NCI-H1436 treated with DMSO at 0.1 percent for 48 hours (cell line): ENCODE measurements at places on chromosomes 2 and 18.

DNA sequence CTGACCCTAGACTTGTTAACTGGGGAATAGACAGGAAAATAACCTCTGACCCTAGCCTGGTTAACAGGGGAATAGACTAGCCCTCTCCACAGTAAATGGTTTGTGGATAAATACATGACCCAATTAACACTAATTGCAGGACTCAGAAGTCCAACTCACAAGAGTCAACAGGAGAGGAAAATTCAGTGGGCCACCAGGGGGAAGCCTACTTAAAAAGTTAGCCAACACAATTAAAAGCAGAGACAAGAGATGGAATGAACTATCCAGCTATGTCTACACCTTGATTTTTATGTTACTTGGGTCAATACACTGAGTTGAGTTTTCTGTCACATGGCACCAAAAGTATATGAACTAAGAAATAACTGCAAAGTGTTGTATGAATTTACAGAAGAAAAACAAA lies 158.8 kb upstream of the SLC39A10 start:
- DNase-seq: no peak

DNA sequence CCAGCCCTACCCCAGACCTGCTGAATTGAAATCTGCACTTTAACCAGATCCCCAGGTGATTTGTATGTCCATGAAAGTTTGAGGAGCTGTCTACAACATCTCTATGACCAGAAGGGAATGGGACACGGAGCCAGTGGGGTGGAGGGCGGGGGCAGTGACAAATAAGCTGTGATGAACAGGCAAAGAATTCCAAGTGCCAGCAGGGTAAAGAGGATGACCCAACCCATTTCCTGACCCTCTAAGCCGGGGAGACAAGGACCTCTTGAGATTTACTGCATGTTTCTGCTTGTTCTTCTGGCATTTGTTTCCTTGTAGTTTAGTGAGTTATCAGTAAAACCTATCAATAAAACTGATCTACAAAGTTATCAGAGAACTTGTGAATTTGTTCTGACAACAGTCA lies 8.7 kb downstream of the TET3 start:
- DNase-seq: no peak

DNA sequence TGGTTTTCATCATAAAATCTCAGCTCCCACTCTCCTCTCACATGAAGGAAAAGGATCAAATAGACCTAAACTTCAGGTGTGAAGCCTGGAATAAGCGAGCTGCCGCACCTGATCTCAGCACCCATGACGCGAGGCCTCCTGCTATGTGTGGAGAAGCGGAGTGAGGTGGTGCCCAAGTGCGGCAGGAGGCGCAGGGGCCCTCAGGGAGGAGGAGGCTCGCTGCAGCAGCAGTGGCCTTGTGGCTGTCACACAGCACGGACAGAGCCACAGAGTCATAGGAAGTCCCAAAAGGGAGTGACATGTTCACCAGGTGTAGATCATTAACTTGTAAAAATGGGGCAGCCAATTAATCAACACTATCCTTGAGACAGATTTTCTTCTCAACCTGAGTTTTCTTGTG lies 9.1 kb downstream of the SCLY start:
- DNase-seq: no peak

GRCh38 chr2:129458436-129458835 lies 521.0 kb upstream of the RAB6C start:
- no peak for DNase-seq

GRCh38 chr2:164710837-164711765 lies 89.8 kb upstream of the GRB14 start:
- no peak for DNase-seq

DNA sequence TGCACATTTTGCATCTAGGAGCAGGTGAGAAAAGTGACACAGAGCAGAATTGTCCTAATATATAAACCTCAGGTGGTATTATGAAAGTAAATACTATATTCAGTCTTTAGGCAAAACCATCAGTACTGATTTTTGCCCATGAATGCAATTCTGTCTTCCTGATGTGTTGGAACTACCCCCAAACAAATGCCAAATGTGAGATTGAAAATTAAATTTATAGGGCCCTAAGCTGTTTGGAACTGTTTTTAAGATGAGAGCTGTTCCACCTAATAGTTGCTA lies 115.2 kb downstream of the SH3RF3 start:
- no peak for DNase-seq

DNA sequence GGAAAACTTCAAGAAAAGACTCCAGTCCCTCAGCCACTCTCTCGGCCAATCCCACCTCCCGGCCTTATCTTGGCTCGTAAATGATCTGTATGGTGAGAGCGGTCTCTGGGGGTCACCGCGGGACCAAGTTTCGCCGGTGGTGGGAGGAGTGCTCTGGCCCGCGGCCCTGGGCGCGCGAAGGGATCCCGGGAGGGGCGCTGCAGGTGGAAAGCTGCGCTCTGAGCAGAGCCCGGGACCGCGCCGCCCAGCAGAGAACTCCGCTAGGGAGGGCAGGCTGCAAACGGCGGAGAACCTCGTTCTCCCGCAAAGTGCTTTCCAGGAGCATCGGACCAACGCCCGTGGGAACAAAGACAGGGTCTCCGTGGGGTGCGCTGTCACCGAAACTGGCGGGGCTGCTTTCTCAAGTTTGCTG lies 622 bp downstream of the LRP2 start:
- no peak for DNase-seq

- DNase-seq: no peak
Observed at GRCh38 chr2:130378898-130379214, 23.0 kb downstream of the PTPN18 start.

- no peak for DNase-seq
Observed at GRCh38 chr2:134324430-134324829, 70.6 kb downstream of the MGAT5 start.

DNA sequence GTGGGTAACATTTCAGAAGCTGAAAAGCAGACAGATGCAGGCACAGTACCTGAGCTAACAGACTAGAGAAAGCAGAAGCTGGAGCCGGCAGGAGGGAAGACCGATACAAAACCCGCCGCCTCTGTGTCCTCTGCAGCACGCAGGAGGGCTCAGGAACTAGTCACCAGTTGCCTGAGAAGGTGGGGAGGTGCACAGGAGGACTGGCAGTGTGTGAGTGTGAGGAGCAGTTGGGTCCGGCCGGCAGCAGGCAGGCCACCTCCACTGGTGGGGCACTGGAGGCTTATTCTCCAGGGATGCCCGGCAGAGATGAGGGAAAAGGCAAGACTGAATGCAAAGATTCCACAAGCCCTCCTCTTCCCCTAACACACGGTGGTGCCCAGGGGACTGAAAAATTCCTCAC lies 18.2 kb downstream of the ERCC3 start:
- no peak for DNase-seq

GRCh38 chr2:28754321-28754720 lies 2.7 kb downstream of the PPP1CB start:
- no peak for DNase-seq

DNA sequence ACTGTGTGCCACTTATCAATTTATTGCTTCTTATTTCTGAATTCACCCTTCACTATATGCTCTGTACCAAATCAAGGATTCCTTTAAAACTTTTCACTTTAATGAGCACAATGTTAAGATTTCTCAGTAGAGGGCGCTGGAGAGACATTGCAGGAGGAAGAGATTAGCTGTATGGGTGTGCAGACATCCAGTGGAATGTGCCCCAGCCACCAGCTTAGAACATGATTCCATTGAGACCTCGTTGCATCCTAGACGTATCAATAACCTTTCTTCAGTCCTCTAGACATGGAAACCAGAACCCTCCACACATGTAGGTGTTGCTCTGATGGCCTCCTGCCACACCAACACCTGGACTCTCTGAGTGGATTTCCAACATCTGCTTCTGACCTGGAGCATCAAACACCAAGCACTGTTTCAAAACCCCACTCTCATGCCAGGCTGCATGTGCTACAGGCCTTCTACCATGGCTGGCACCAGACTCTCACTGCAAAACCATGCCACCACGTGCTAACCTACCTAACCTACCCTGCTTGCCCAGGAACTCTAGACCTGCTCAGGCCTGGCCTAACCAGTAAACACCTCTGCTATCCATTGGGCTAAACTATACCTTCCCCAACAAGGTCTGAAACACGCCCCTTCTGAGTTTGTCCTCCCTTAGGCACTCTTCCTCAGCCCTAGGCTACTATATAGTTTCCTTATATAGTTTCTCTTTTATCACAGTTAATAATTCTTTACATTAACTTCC lies 633.2 kb upstream of the PKDCC start:
- peak; percentile 13 for DNase-seq

DNA sequence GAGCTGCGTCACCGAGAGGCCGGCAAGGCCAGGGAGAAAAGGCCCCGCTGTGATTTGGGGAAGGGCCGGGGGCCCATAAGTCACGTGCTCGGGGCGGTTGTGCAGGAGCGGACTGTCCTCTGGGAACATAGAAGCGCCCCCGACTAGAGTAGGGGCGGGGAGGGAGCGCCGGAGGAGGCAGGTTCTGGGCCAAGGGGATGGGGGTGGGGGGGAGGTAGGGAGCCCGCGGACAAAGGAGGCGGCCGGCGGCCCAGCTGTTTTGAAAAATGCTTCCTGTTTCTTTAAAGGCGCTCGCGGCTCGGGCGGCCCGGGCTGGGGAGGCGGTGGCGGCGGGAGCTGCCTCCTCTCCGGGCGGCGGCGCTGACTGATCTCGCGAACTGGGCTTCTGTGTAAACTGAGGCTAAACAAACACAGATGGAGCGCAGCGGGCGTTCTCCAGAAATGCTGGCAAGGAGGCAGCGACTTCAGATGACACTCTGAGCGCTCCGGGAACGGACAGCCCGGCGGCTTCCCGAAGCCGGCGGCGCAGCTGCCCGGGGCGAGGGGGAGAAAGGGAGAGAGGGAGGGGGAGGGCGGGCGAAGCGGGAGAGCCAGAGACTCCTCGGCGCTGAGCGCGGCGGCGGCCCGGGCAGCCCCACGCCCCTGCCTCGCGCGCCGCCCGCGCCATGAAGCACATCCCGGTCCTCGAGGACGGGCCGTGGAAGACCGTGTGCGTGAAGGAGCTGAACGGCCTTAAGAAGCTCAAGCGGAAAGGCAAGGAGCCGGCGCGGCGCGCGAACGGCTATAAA lies at the start of gene ATOH8:
ATOH8 (plus strand) TSS at position 467 of the 788 bp plus-strand sequence; CDS start at position 666, 199 bp downstream.
- DNase-seq: no peak

GRCh38 chr2:18611184-18611583 lies 21.8 kb upstream of the NT5C1B start:
- no peak for DNase-seq

GRCh38 chr2:140154706-140155105 lies 1374.5 kb upstream of the NXPH2 start:
- DNase-seq: no peak

GRCh38 chr18:21064347-21064746 lies 47.3 kb downstream of the ROCK1 start:
- DNase-seq: no peak

DNA sequence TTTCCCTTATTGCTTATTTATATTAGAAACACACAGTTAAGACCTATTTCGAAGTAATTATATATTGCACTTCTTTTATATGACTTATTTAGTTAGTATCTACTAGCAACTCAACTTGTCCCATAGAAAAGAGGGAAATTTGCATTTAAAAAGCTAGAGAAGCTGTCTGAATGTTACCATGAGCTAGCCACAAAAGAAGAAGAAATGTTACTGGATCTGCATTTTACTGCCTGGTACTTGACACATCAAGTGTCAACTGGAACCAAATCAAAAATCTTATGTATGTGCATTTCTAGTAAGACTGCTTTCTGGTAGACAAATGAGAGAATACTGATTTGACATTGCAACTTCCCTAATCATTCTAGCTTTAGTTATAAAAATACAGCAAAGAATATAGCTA lies 424.6 kb upstream of the VRK2 start:
- no peak for DNase-seq

DNA sequence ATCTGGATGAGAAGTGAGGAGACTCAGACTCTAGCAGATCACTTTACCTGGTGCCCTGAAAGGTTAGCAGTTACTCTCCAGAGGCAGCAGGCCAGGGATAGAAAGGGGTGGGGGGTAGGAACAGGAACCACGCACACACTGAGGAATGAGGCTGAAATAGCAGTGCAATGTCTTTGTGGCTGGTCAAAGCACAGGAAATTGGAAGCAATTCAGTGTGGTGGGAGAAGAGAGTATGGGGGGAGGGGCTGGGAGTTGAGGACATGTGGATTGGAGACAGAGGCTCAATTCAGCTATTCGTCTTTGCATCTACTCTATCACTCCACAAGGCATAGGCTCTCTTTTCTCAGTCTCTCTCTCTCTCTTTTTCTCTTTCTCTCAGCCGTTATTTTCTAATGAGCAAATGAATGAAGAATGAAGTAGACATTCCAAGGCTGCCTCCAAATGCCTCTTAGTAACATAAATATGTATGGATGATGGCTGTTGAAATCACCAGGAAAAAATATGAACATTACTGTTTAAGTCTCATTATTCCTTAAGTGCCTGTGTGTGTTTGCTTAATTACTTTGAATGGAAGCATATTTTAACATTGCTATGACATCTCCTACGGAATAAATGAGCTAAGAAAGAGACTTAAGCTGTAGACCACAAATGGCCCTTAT lies 979.4 kb downstream of the TSN start:
- no peak for DNase-seq

GRCh38 chr2:39737661-39738060 lies 41.4 kb downstream of the THUMPD2 start:
- DNase-seq: no peak

DNA sequence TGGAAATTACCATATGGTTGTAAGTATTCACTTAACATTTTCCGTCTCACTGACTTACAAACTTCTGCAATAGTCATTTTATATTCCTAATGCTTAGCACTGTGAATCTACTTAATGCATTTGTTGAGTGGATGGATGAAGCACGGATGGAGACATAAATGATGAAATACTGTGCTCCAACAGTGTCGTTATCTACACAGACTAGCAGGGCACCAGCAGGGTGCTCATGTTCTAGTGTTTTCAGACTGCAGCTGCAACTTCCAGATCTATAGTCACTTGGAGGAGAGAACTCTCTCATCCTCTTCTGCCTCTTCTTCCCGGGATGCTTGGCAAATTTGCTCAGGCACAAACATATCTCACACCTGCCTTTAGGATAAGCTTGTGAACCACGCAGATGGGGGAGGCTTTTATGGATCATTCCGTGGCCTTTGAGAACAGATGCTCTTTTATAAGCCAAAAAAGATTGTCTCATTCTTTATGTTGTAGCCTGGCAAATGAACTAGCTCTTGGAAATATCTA lies 797.7 kb downstream of the MBD2 start:
- no peak for DNase-seq

GRCh38 chr2:67839668-67840067 lies 223.1 kb downstream of the C1D start:
- DNase-seq: no peak

DNA sequence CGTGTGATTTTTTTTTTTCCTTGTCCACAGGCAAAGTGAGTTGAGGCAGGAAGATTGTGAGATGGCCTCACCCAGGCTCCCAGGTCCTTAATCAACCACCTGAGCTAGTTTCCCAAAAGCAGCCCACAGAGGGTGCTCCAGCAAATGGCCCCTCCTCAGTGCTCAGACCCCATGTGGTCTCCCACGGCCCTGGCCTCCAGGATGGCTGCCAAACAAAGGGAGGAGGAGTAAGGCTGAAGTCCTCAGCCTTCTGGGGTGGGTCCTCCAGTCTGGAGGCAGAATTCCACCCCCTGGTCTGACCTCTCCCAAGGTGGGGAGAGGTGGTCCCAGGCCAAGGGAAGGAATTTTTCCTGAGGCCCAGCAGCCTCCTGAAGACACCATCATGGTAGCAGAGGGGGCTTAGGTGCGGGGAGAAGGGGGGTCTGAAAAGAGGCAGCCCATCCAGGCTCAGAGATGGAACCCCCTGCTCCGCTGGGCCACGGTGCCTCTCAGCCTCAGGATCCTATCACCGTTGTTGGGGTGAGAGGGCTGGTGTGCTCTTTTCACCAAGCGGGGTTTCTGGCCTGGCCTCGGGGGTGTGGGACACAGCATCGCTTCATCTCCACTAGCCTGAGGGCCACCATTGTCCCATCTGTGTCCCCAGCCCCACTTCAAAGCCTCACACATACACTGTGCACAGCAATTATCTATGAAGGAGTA lies 2.3 kb downstream of the NGEF start:
- DNase-seq: no peak

- no peak for DNase-seq
Observed at GRCh38 chr18:62857263-62857976, 142.1 kb downstream of the PHLPP1 start.
